ENCODE measurements at places on chromosomes 16 and 17.
A peak's percentile ranks its signal among the peaks of the same experiment; 100 is the strongest.

DNA sequence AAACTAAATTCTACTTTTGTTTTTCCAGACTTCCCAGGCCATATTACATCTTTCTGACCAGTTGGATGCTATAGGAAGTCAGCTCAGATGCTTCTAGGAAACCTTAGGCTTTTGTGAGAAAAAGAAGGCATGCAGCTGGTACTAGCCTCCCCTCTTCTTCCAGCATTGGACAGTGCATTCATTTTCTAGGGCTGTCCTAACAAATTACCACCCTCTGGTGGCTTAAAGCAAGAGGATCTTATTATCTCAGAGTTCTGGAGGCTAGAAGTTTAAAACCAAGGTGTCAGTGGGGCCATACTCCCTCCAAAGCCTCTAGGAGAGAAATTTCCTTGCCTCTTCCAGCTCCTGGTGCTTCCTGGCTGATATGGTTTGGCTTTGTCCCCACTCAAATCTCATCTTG is 467.8 kb downstream of the SLC39A11 start:
- no peak for DNase-seq

DNA sequence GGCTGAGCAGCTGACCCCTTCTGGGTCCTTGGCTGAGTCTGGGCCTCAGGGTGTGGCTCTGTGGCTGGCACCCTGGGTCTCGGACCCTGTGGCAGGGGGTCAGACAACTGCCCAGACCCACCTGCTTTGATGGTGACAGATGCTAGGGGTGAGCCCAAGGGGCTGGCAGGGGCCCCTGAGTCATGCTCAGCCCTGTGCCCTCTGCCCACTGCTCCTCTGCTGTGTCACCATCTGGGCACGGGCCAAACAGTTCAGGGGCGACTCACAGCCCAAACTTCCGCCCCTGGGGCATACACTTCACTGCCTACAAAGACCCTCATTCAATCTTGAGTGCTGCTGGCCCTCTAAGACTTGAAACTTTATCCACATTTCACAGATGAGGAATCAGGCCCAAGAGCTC is 5.7 kb downstream of the ADGRG1 start:
- DNase-seq, result no peak

- DNase-seq, result no peak
Observed at GRCh38 chr16:57041182-57042156, 50.9 kb upstream of the CPNE2 start.

GRCh38 chr16:64122177-64122576 is 999.7 kb downstream of the CDH11 start:
- no peak for DNase-seq

GRCh38 chr16:12311309-12311708 is 334.8 kb downstream of the SNX29 start:
- no peak for DNase-seq

GRCh38 chr16:27221576-27222248 is 18.4 kb downstream of the KDM8 start:
- no peak for DNase-seq

- DNase-seq, result no peak
Observed at GRCh38 chr17:74779501-74779900, 3.4 kb upstream of the NAT9 start.

- DNase-seq, result no peak
Observed at GRCh38 chr16:15770512-15770911, 86.3 kb downstream of the MYH11 start.

DNA sequence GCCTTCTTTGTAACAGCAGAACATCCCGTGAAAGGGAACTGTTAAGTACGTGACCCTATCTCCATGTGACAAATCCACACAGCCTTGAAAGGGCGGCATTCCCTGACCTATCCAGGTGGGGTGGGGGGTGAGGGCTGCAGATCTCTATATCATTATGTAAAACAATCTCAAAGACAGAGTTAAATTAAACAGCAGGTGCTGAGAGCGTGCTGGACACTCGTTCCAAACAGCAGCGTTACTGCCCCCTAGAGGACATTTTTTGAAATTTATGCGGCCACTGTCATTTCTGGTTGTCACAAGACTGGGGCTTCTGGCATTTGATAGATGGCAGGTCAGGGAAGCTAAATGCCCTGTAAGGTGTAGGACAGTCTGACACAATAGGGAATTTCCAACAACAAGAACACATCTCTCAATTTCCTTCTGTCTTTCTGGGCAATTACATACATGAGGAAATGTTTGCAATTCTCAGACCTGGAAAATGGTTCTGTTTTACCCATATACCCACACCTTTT is 6.7 kb upstream of the SLC25A39 start:
- DNase-seq, result peak; percentile 94

DNA sequence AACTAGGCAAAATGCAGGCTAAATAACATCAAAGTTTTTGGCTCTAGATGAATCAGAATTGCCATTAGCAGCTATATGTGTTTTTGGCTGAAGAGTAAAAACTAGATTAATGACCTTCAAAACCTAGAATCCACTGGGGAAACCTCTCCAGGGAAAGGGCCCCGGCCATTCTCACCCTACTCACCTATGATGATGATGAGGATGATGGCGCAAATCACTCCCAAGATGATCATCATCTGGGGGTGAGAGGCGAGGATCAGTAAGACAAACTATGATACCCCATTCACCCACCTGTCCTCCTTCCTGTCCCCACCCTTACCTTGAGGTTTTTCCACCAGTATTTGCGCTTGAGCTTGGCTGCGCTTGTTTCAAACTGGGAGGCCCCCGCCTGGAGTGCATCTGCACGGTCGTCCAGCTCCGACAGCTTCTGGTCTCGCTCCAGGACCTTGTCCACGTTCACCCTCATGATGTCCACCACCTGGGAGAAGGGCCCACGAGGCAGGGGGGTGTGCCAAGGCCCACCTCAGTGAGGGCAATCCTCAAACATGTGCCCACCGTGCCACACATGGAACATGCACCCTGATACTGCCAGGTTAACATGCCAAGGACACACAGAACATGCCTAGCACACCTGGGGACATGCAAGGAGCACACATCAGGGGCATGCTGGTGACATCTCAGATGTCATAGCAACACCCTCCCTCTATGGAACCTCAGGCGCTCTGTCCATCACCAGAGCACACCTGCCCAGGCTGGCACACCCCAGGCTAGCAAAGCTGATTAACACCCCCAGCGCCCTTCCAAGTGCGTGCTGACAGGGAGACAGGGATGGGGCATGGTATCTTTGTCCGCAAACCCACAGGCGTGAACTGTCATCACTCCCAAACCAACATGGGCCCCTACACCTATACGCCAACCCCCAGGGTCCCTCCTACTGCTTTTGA is 1.2 kb downstream of the VAMP2 start:
- peak; percentile 35 for DNase-seq
